ENCODE measurements at places on chromosomes 6 and 20. TPM values are rescaled to one million over a fixed set of nuclear protein-coding genes. Genes with fewer than 3 reads are reported as not detected.

Gene SYCP2L
- total RNA-seq: 0.29 TPM

Gene NRSN1
- not detected for total RNA-seq

Gene APCDD1L
- total RNA-seq: 0.34 TPM

Gene PPP1R3G
- 1.4 TPM for total RNA-seq

Data from glomerular endothelial cell (primary cell).